Amniotic stem cell (primary cell): ENCODE measurements at places on chromosomes 2 and 18.
A peak's percentile ranks its signal among the peaks of the same experiment; 100 is the strongest.

- DNase-seq = no peak
Measured at GRCh38 chr2:88608184-88608583, 19.1 kb downstream of the EIF2AK3 start.

GRCh38 chr2:95056461-95057459 lies 31.3 kb downstream of the MAL start:
- no peak for DNase-seq

GRCh38 chr2:31191931-31192330 lies 25.4 kb downstream of the CAPN14 start:
- no peak for DNase-seq

DNA sequence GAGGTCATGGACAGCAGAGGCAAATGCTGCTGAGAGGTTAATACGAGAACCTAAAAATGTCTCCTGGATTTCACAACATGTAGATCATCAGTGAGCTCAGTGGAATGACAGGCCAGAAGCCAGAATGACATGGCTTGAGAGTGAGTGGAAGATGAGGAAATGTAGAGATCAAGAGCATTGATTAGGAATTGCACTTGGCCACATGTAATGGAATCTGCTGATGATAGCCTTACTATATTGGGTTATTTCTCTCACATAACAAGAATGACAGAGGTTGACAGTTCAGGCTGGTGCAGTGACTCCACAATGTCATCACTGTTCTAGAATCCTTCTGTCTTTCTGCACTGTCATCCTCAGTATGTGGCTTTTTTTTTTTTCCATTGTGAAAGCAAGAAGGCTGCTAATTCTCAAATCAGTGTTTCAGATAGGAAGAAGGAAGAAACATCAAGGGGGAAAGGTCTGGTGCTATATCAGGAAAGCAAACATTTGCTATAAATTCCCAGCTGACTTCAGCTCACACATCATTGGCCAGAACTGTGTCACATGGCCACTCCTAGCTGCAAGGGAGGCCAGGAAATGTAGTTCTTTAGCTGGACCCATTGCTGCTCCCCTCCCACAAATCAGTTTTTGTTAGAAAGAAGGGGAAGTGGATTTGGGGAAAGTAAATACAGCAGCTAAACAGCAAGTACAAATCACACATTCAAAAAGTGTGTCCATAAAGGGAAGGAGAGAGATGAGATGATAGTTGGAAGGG lies 127.2 kb downstream of the FAM161A start:
- no peak for DNase-seq

DNA sequence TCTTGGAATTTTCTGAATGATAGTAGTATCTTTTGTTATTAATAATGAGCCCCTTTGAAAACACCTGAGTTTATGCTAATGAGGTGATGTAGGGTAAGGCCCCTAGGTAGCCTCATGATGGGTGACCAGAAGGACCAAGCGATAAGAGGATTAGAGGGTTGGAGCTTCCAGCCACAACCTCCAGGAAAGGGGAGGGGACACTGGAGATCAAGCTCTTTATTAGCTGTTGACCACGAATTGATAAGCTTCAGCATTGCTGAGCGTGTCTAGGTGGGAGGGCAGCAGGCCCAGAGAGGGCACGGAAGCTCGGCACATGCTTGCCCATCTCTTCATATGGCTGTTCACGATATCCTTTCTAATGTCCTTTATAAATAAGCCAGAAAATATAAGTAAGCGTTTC lies 39.0 kb downstream of the KIAA2012 start:
- no peak for DNase-seq

DNA sequence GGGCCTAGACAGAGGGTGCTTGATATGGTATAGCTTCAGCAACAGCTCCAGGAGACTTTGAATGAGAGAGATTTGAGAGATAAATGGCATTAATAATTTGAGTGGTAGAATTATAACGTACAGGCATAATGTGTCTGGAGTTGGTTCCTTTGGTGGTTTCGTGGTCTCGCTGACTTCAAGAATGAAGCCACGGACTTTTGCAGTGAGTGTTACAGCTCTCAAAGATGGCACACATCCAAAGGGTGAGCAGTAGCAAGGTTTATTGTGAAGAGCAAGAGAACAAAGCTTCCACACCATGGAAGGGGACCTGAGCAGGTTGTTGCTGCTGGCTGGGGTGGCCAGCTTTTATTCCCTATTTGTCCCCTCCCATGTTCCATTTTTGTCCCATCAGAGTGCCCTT lies 23.1 kb downstream of the PDCD1 start:
- no peak for DNase-seq

- no peak for DNase-seq
Measured at GRCh38 chr2:12243381-12243780, 473.4 kb upstream of the TRIB2 start.

GRCh38 chr2:67806816-67807215 lies 256.0 kb downstream of the C1D start:
- DNase-seq = no peak

DNA sequence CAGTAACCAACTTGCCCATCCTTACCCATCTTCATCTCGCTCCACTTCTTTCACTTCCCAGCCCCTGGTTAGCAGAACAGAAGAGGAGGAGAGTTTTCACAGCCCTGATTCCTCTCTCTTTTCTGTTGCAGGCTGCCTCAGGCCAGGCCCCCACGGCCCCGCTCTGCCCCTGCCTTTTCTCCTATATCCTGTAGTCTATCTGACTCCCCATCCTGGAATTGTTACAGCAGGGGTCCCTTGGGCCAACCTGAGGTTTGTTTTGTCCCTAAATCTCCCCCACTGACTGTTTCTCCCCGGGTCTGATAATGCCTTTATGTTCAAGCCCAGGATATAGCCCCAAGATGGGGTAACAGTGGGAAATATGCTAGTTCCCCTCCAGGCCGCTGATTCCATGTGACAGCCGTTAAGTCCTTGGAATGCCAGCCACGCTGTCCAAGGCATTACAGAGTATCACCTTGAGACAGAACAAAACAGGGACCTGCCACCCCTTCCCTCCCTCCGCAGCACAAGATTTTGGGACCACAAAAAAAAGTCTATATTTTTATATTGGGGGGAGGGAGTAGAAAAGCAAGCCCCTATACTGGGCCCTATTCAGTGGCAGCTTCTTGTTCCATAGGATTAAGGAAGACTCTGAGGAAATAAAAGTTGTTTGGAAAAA lies 1.4 kb downstream of the OST4 start:
- no peak for DNase-seq

DNA sequence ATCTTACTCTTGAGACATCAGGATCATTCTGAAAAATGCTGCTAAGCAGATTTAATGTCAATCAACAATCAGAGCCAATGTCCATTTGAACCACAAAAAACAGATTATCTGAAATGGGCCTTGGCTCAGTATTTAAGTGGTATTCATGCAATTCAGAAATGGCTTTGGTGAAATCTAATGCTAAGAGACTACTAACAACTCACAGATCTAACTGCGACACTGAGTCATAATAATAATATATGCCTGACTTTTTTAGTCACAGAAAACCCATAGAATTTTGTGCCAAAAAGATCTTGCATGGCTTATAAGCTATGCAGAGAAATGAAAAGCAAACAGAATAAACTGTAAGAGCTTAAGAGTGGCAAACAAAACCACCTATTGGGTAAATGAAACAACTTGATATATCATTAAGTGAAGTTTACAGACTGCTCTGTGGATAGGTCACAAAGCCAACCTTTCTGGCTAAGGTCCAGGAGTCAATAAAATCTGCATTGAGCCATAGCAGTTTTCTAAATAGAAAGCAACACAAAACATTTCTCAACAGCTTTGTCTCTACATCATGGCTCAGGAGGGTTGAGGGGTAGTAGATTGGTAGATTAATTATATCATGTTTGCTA lies 234.3 kb downstream of the LRATD1 start:
- DNase-seq = no peak

GRCh38 chr2:134667541-134667940 lies 51.3 kb downstream of the TMEM163 start:
- DNase-seq = no peak

GRCh38 chr2:88252646-88253045 lies 82.5 kb downstream of the THNSL2 start:
- no peak for DNase-seq

GRCh38 chr2:67576991-67577390 lies 179.9 kb downstream of the ETAA1 start:
- DNase-seq = no peak

DNA sequence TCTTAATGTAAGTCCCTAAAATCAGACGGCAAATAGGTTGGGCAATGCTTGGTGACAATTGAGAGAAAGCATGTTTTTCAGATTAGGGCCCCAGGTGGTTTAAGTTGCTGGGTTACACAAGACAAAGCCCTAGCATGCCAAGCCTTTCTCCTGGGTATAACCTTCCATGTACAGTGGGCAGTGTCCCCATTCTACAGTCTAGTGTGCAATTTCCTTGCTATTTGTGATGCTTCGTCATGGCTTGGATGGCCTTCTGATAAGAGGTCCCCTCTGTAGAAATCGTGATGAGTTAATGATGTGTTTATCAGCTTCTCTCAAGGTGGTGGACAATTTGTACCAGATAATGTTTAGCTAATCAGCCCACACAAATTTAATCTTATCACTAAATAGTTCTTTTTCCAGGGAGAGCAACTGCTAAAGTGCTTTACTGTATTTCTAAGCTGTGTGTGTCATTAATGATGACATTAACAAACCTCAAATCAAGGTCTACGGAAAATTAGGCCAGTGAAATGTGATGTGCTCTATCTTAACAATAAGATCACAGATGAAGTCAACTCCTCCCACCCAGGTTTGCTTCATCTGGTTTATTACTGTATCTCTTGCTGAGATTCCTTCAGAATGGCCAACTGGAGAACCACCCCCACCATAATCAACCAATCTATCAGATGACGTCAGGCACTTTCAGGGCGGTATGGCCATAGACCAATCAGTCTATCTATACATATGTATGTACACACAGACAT lies 61.7 kb downstream of the PLB1 start:
- DNase-seq = no peak

DNA sequence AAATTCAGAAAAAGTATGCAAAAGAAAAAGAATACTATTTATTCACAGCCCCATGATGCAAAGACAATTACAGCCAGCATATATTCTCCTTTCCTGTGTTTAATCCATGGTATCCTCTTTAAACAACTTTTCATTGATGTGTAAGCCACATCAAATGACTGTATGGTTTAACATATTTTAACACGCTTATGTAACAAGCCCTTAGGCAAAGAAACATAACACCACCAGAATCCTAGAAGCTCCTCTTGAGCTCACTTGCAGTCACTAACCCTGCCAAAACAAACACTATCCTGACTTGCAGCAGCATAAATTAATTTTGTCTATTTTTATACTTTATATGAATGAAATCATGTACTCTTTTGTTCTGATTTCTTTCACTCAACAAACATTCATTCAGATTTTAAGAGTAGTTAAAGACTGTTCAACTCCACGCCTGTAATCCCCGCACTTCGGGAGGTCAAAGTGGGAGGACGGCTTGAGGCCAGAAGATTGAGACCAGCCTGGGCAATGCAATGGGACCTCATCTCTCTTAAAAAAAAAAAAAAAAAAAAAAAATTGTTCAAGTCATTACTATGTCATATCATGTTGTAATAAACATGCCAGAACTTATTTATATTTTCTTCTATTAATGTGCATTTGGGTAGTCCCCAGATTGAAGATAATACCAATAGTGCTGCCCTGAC lies 226.3 kb downstream of the NBAS start:
- no peak for DNase-seq

DNA sequence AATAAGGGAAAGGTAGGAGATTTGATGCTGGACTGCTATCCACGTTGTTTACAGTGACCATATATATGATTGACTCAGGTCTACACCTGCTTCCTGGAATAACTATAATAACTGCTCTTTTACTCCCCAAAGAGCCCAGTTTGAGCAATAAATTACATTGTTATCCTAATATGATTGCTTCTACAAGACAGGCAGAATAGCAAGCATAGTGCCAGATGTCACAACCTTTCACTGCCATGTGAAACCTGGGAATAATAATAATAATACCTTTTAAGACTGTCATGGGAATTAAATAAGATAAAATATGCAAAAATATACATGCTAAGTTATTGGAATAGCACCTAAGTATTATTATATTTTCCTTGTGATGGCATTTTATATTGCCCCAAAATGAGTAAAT lies 298.7 kb downstream of the GALNT13 start:
- DNase-seq = no peak

- DNase-seq = no peak
Measured at GRCh38 chr2:206512999-206513398, 69.7 kb downstream of the ADAM23 start.

- peak; percentile 50 for DNase-seq
Measured at GRCh38 chr2:101516823-101517690, 42.1 kb upstream of the RFX8 start.

DNA sequence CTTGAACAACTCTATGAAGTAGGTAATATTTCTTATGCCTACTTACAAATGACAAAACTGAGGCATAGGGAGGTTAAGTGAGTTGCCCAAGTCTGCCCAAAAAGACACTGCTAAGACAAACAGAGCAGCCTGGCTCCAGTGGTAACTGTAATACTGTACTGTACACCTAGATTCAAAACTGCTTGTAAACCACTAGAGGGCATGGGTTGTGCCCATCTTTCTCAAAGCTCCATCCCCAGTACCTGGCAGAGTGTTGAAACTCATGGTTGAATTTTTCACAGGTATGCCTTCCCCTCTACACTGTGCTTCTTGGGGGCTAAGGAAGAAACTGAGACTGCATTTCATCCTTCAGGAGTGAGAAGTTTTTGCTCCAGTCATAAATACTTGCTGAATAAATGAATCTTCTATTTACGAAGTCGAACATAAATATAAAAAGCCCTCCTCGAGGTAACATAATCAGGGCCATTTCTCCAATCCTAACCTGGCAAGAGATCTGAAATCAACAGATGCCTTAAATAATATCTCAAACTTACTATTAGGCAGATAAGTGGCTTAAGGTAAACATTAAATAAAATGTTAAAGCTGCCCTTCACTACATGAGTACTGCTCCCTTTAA lies 2.0 kb downstream of the PPP4R1 start:
- DNase-seq = no peak

DNA sequence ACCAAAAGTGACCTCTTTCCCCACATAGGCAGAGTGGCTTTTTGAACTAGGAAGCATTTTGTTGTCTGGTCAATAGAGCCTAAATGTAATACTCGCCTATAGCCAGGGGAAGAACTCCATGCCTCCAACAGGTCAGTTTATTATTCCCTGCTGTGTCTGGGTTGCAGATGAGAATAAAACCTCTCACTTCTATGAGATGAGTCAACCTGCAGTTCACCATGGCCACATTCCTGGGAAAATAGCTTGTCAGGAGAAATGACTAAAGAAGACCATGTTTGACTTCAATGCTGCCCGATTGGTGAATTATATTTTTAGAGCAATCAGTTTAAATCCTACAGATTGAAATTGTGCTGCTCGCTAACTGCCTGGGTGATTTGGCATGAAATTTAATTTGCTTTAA lies 46.7 kb upstream of the LRRTM1 start:
- DNase-seq = no peak

DNA sequence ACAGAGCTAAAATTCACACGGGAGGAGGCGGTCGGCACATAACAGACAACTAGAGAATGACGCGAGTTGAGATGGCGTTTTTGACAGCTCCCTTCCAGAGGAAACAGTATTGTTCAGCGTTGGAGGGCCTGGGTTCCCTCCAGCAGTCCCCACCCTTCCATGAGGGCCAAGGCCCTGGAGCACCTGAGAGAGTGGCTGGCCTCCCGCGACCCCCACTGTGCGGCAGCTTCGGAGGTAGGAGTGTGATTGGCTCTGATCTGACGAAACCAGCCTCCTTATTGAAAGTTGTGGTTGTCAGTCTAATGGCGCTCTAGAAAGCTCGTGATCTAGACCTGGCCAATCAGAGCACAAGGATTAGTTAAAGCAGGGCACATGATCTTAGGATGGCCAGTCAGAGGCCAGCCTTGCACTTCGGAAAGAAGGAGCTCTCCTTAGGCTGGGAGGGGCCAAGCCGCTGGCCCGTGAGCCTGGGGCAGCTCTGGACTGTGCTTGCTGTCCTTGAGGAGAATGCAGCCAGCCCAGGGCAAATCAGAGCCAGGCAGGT lies 104.5 kb upstream of the CELF4 start:
- DNase-seq = no peak
